ENCODE measurements at places on chromosomes 1 and 21. TPM values are rescaled to one million over a fixed set of nuclear protein-coding genes. Genes with fewer than 3 reads are reported as not detected.

The RALGPS2 gene
- 34.1 TPM for total RNA-seq

DNA sequence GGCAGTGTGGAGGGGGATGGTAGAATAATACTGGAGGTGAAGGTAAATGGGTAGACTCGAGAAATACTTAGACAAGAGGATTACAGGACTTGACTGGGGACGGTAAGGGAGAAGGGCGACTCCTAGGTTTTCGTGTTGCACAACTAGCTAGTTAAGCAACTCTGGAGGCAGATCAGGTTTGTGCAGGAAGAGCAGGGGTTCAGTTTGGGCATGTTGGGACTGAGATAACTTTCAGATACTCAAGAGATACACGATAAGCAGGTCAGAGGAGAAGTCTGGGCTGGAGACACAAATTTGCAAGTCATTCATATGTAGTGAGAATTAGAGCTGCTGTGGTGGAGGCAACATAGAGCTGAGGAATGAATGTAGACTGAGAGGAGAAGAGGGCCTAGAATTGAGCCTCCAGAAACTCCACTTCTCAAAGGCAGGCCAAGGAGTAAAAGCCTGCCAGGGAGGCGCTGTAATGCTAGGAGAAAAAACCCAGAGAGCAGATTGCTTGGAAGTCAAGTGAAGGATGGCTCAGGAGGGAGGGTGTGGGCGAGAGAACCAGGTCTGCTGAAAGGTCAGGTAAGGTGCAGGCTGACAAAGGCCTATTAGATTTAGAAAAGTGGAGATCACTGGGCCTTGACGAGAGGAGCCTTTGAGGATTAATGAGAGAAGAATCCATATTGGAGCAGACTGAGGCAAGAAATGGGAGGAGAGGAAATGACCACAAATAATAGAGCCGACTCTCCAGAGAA lies 20.8 kb downstream of the MAB21L3 start:
- no peak for DNase-seq

- no peak for DNase-seq
These were observed 482.4 kb upstream of the CAMK1G start for GRCh38 chr1:209101106-209101505.

The FAM229A gene
- total RNA-seq: 8.3 TPM

The BCL2L15 gene
- 0.53 TPM for total RNA-seq

DNA sequence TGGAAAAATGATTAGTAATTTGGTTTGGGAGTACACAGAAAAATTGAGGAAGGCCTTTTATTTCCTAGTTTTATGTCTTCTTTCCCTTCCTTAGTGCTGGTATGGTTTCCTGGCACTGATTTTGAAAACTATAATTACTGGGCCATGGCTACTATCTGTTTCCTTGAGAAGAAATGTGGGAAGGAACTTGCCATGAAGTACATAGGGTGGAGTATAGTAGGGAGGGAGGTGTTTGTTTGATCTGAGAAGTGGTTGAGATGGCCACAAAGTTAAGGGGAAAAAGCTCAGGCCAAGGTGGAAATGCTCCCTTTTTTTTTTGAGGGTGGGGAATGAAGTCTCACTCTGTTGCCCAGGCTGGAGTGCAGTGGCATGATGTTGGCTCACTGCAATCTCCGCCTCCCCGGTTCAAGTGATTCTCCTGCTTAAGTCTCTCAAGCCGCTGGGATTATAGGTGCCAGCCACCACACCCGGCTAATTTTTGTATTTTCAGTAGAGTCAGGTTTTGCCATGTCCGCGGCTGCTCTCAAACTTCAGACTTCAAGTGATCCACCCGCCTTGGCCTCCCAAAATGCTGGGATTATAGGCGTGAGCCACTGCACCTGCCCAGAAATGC lies 11.3 kb downstream of the HJV start:
- no peak for DNase-seq

- no peak for DNase-seq
These were observed 35.7 kb upstream of the CLSTN1 start for GRCh38 chr1:9859281-9860014.

DNA sequence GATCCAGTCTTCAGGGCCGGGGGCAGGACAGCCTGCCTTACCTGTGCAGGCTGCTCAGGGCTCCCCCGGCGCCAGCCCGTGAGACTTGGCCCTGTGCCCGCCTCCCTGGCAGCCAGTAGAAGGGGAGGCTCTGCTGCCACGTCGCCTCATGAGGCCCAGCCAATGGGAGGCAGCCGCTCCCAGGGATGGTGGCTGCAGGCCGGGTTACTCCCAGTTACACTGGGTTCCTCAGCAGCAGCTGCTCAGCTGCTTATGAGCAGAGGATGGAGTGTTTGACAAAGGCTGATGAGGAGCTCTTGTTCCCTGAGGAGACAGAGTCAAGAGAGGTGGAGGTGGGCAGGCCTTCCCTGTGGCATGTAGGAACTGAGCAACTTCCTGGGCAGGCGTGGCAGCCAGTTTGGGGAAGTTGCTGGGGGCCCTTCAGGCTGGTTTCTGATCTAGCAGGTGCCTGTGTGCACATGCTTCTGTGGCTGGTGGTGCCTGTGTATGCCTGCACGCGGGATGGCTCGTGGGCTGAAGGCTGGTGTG lies 5.5 kb downstream of the MFSD2A start:
- DNase-seq: no peak

- DNase-seq: no peak
These were observed 660 bp downstream of the PGBD5 start for GRCh38 chr1:230425252-230426091.

- DNase-seq: no peak
These were observed 19.3 kb downstream of the TRIM11 start for GRCh38 chr1:228387321-228387720.

GRCh38 chr1:27350663-27351540 lies 9.1 kb downstream of the SYTL1 start:
- DNase-seq: peak; percentile 99

The OR2T1 gene
- not detected for total RNA-seq

The AADACL4 gene
- not detected for total RNA-seq

DNA sequence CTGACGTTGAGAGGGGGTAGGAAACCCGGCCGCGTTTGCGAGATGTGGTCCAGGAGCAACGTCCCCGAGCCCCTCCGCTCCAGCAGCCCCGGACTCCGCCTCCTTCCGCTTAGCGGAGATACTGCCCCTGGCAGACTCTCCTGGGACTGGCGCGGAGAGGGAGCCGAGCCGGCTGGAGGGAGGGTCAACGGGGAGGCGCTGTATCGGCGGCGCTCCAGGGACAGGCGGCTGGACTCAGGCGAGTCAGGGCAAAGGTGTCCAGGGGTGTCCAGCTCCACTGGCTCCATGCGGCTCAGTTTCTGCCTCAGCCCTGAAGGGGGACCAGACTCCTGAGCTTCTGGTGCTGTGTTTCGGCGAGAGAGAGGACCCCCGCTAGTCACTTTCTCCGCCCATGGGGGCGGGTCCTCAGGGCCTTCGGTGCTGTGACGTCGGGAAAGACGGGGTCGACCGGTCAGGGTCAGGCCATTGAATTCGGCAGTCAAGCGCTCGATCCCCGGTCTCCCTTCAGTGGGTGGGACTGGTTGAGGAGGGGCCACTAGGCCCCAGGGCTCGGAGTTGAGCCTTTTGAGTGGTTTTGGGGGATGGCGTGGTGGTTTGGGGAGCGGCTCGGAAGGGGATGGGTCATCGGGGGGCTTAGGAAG lies 2.8 kb upstream of the LIX1L start:
- peak; percentile 92 for DNase-seq

DNA sequence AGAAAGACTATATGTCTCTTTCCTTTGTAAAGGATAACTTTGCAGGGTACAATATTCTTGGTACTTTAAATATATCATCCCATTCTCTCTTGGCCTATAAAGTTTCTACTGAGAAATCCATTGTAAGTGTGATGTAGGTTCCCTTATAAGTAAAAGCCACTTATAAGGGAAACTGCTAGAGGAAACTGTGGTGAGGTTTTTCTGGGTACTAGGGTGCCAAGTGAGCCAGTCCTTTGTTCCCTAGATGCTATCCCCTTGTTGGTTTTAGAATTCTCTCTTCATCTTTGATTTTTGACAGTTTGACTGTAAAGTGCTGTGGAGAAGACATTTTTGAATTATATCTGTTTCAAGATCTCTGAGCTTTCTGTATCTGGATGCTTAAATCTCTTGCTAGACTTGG lies 108.9 kb upstream of the NEK7 start:
- DNase-seq: no peak

GRCh38 chr1:223136086-223136485 lies 7.0 kb downstream of the TLR5 start:
- DNase-seq: peak; percentile 68

The NCAM2 gene
- 2.6 TPM for total RNA-seq

DNA sequence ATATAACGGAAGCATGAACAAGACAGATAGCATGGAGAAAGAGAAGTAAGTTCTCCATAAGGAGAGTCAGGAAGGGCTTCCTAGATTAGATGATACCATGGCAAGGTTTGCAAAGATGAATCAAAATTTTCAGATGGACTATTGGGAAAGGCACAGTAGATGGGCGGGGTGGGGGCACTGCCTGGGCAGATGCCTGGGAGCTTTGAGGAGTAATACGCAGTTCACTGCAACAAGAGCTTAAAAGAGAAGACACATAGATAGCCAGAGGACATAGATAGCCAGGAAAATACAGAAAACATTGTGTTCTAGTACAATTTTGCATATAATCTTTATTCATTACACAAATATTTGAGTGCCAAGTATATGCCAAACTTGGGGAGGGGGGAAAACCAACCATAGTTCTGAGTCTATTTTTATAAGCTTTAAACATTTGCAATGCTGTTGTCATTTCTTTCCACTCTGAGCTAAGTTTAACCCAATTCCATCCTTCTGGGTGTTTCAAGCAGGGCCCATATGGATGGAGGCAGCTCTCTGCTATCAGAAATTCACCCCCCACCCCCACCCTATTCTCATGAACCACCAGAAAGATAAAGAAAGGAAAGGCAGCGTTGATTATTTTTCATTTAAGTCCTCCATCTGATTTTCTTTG lies 120.6 kb downstream of the NUF2 start:
- no peak for DNase-seq

The RNF186 gene
- not detected for total RNA-seq

DNA sequence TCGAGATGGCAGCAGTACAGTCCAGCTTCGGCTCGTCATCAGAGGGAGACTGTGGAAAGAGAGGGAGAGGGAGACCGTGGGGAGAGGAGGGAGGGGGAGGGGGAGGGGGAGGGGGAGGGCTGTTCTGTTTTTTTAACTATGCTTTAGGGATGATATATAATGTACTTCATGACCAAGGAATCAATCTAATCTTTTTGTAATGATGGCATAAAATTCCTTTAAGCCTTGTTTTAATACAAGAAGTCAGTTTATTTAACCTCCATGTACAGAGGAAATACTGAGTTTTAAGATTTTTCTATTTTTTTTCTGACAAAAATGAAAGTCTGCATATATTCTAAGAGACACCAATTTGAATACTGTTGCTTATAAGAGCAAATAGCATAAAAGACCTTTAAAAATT lies 41.9 kb downstream of the PTBP2 start:
- DNase-seq: no peak

DNA sequence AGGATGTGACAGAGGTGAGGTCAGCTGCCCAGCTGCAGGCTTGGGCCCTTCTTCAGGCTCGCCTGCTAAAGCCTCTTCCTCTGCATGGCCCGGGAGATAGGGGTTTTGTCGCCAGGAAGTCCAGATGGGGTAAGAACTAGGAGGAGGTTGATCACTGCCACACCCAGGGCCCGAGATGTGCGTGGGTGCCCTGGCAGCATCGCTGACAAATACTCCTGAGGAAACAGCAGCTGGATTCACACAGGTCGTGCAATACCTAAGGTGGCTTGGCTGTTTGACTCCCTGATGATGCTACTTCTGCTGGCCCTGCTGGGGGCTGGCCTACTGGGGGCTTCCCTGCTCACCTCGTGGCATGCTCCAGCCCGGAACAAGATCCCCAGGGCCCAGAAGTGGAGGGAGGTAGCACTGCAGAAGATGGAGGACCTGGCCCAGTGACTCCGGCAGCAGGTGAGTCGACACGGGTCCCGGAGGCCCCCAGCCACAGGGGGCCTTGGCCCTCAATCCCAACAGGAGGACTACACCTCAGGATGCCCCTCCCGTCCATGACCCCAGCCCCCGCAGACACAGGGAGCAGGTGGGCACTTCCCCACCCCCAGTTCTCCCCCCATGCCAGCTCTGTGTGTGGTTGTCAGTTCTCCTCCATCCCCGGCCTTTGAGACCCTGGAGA lies 29.6 kb downstream of the FAAH start:
- no peak for DNase-seq

The TMEM125 gene
- total RNA-seq: 19.6 TPM

The LAMC2 gene
- total RNA-seq: 7.4 TPM

- no peak for DNase-seq
These were observed 14.8 kb upstream of the FAM163A start for GRCh38 chr1:179728271-179728670.

GRCh38 chr1:173201969-173202368 lies 5.2 kb downstream of the TNFSF4 start:
- no peak for DNase-seq

The PHTF1 gene
- total RNA-seq: 28.4 TPM

The ARHGEF19 gene
- 18.5 TPM for total RNA-seq

The PCNX2 gene
- total RNA-seq: 45.1 TPM

The ITSN1 gene
- 90.7 TPM for total RNA-seq

DNA sequence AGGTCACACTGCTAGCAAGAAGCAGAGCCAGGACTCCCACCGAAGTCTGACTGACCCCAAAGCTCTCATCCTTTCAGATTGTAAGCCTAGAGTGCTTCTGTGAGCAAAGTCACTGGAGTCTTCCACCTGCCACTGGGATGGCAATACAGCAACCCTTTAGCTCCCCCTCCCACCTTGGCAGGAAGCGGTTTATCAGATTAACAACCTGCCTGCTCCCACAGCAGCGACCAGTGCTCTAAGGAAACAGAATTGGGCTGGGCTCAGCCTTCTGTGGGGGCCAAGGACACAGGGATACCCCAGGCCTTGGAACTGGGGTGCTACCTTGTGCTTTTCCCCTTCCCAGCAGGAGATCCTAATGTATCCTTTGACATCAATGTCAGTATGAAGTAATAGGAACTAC lies 76.0 kb downstream of the GFI1 start:
- no peak for DNase-seq

GRCh38 chr1:23483321-23484252 lies at the start of gene ASAP3:
TSS of gene ASAP3 (minus strand) at chr1:23484179. CDS start at chr1:23484133, 46 bp downstream.
- peak; percentile 73 for DNase-seq

GRCh38 chr1:9903801-9904527 lies 6.1 kb downstream of the CTNNBIP1 start:
- DNase-seq: no peak

GRCh38 chr1:202860744-202861419 lies 28.1 kb downstream of the RABIF start:
- peak; percentile 93 for DNase-seq

The ADAM30 gene
- not detected for total RNA-seq

DNA sequence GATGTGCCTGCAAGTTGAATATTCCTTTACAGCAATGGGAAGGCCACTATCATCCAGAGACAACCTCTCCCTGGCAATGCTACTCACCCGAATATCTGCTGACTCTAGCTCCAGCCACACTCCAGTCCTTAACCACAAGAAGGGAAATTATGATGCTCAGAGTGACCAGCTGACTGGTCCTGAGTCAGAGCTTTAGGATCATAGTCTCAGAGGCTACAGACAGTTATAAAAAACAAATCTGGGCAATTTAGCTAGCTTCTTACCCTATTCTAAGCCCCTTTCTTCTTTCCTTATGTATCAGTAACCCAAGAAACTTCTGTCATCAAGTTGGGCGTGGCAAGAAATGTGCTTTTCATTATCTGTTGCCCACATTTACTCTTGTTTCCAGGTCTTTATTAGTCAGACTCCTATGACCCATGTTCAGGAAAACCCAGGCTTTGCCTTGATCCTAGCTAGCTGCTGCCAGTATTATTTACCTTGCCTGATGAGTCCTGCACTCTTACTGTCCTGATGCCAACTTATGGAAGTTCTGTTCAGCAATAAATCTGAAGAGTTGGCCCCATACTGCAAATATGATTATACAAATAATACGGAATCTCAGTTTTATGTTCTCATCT lies 207.0 kb downstream of the TTLL7 start:
- DNase-seq: no peak
